ENCODE measurements at places on chromosomes 5 and 9. TPM values are rescaled to one million over a fixed set of nuclear protein-coding genes. Genes with fewer than 3 reads are reported as not detected.

Gene PPP3R2
- not detected for polyA plus RNA-seq

Gene GABRA1
- not detected for polyA plus RNA-seq

Gene GHR
- 0.22 TPM for polyA plus RNA-seq

Gene NIPAL4
- polyA plus RNA-seq = 0.10 TPM

Gene FBXL7
- polyA plus RNA-seq = 23.5 TPM

Gene GRM6
- not detected for polyA plus RNA-seq

Gene SHOC1
- not detected for polyA plus RNA-seq

Gene ATG12
- 18.9 TPM for polyA plus RNA-seq

Gene PAEP
- polyA plus RNA-seq = not detected

Gene PCDHGC5
- 0.48 TPM for polyA plus RNA-seq

Gene CAVIN4
- polyA plus RNA-seq = 0.43 TPM

Gene CCDC192
- polyA plus RNA-seq = not detected

Gene OLFM1
- polyA plus RNA-seq = 0.13 TPM

Gene C9
- 0.03 TPM for polyA plus RNA-seq

Gene SLCO4C1
- not detected for polyA plus RNA-seq

Gene STK32A
- not detected for polyA plus RNA-seq

Gene POLR1E
- 6.3 TPM for polyA plus RNA-seq
